ENCODE measurements at places on chromosomes 16 and 17.
A peak's percentile ranks its signal among the peaks of the same experiment; 100 is the strongest.

DNA sequence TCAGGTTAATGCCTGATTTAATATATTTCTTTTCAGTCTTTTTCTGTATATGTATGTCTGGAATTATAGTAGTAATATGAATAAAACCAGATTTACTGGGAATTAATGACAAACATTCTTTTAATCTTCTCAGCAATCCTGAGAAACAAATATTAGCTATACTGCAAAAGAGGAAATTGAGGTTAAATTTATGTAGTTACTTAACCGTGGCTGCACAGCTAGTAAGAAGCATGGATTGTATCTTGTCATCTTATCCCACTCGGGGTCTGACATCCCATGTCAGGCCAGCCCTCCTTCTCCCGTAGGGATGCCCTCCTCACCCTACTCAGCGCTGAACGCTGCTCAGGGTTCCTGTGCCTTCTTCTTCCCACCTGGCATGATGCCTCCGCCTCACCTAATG, 143.0 kb downstream of the FTO start:
- no peak for DNase-seq

- DNase-seq: peak; percentile 43
Measured at GRCh38 chr16:88703486-88704309, 2.5 kb downstream of the RNF166 start.

DNA sequence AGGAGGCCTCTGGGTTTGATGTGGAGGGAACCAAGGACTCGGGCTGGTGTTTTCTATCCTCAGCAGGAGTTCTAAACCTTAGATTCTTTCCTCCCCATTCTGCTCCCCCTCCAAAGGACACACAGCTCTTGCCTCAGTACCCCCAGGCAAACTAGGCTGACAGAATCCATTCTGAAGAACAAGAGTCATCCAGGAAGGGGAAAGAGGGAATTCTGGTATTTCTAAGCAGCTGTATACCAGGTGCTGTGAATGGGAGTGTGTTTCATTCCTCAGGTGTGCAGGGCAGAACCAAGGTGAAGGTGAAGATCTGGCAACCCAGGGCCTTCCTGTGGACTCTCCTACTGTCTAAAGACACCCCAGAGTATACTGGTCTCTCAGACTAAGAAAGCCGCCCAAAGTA, 4.1 kb downstream of the INPP5K start:
- no peak for DNase-seq

DNA sequence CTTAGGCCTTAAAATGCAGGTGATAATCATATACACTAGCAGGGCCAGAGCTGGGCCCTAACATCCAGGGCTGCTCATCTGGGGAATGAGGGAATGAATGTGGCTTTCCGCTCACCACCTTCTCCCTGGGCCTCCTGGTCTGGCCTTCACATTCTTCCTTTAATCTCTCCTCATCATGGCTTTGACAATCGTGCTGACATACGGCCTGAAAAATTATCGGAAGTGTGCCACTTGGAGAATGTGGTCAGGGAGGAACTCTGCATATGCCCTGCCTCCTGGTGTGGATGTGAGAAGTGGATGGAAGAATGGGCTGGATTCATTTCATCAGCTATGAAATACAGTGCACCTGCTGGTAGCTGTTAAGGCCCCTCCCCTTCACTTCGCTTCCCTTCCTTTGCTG, 2.4 kb downstream of the WSCD1 start:
- DNase-seq: no peak

DNA sequence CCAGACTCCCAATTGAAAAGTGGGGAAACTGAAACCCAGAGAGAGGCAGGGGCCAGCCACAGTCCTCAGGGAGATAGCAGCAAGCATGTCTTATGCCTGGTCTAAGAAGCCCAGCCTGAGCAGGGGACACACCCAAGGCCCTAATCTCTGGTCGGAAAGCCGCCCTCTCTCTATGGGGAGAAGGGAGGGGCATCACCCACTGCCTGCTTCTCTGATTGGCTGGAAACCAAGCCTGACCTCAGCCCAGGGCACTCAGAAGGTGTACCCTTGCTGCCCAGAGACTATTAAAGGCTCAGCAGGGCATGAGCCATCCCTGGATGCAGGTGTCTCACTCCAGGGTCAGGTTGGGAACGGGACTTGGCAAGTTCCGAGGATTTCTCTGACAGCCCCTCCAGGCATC, 5.7 kb upstream of the KRT13 start:
- no peak for DNase-seq

DNA sequence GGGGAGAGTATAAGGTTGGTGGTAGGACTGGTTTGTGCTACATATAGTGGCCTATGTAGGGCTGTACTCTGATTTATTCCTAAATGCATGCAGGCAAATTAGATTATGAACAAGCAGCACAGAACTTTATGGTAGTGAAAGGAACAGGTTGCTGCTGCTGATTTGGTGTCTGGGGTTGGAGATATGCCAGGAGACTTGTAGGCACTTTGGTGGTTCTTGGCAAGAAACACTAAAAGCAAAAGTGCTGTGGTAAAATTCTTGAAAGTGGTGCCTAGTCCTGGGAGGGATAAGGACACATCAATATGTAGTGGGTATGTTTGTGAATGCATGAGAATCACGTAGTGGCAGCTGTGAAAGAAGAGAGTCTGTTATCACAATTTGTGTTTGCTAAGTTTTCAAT, 2126.0 kb downstream of the TP53TG3F start:
- no peak for DNase-seq

DNA sequence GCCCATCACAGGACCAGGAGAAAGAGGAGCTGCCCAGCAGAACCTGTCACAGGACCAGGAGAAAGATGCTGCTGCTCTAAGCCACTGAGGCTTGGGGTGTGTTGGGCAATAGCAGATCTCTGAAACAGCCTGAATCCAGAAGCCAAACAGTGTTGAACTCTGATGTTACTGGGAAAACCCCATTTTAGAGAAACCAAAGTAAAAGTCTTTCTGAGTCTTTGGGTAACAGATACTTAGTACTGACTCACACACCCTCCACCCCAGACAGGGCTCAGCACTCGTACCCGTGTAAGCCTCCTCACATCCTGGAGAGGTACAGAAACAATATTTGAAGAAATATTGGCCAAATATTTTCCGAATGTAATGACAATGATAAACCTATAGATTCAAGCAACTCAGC, 82.8 kb upstream of the GNG13 start:
- DNase-seq: no peak

DNA sequence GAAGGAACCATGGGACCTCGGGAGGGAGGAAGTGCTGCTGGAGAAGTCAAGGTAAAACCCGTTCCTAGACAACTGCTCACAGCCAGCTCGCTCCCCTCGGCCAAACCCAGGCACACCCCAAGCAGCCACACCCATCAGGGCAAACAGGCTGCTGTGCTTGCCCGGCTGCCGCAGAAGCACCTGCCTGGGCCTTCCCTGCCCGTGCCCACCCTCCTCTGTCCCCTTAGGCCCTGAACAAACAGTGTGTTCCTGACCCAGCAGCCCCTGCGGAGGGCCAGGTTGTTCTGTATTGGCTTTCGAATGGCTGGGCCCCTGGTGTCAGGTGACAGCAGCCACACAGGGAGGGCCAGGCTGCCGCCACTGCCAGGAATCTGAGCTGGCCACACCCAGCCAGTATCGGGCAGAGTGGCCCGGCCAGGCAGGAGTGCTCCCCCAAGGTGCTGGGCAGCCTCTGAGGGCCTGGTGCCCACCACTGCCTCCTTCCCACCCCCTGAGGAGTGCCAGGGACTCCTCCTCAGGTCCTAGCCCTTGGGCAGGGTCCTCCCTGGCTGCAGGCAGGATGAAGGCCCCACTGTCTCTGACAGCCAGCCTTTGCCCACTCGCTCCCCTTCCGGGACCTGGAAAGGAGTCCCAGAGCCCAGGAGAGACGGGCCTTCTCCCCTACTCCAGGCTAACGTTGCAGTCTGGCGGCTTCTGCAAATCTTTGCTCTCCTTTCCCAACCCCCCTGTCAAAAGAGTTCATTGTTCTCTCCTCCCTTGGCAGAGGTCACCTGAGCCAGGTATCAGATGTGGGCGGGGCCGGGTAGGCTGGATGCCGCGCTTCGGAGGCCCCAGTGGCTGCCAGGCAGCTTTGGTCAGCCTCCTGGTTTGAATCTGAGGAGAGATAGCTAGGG, 24.0 kb downstream of the LLGL2 start:
- DNase-seq: no peak

DNA sequence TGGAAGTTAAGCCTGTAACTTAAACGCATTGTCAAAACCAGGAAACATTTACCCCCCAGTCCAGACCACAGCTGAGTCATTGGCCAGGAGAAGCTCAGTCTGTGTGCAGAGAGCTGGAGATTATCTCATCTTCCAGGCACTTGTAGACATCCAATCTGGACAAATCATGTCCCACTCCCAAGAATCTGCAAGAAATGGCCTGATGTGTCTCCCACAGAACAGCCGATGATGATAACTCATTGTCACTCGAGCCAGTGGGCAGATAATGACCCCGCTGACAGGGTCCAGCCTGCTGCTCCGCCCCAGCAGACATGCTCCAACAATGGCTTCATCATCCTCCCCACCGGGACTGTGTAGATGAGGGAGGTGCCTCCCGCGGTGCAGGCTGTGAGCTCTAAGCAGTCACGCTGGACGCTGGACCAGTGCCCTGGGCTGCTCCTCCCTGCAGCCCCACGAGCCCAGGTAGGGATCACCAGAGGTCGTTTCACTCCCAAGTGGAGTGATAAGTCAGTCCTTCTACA, 322.5 kb downstream of the C16orf95 start:
- no peak for DNase-seq

GRCh38 chr17:27613433-27613832, 17.6 kb upstream of the LGALS9 start:
- no peak for DNase-seq

DNA sequence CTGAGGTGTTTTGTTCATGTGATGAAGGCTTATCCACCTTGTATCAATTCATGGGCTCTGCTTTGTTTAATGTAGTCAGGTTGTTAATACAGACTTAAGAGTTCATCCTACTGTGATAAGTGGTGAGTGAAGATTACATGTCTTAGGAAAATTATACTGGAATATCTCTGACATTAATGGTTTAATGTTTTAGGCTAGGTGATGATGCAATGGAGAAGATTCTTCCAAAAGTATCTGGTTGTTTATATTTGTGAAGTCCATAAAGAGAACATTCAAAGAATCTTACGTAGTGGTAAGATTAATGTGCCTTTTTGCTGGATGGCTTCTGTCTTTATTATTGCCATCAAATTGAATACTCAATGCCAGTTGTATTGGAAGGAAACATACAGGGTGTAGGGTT, 236.4 kb downstream of the BCAS3 start:
- DNase-seq: no peak

- DNase-seq: no peak
Measured at GRCh38 chr17:3818786-3819185, 17.8 kb upstream of the ITGAE start.

DNA sequence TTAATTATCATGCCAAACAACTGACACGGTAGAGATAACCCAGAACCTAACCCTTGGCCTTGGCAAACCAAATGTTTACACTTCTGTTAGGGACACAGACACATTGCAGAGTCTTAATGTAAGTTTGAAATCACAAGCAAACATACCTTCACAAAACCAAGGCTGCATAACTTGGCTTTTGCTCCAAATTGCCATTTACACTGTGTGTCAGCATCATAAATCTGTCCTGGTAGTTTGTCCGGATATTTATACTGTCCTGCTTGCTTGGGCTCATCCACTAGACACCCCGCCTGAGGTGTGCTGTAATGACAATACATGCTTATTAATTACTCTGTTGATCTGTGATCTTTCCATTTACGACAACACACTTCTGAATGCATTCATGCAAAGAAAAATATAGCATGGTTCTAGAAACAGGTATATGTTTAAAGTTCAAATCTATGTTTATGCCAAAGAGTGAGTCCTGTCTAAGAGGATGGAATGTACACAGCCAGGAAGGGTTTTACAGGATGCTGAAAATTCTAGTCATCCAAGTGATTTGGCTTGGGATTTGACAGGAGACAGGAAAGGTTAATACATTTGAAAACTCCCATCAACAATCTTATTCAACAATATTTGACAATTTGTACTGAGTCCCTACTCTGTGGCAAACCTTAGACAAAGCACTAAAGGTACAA, 81.1 kb downstream of the ADAMTS18 start:
- no peak for DNase-seq

DNA sequence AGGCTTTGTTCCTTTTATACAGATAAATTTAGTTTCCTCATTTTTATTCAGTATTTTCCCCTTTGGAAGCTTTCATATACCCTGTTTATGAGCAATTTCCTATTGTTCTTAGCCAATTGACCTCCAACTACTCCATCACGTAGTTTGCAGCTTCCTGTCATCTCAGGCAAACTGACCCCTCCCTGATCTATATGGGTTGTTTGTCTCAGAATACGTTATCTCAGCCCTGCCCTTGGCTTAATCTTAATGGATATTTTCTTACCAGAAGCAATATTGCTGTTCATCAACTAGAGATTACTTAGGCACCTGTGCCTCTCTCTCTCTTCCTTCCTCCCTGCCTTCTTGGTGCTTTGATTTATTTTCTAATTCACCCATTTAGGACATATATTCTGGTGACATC, 81.2 kb downstream of the ZNF18 start:
- no peak for DNase-seq

DNA sequence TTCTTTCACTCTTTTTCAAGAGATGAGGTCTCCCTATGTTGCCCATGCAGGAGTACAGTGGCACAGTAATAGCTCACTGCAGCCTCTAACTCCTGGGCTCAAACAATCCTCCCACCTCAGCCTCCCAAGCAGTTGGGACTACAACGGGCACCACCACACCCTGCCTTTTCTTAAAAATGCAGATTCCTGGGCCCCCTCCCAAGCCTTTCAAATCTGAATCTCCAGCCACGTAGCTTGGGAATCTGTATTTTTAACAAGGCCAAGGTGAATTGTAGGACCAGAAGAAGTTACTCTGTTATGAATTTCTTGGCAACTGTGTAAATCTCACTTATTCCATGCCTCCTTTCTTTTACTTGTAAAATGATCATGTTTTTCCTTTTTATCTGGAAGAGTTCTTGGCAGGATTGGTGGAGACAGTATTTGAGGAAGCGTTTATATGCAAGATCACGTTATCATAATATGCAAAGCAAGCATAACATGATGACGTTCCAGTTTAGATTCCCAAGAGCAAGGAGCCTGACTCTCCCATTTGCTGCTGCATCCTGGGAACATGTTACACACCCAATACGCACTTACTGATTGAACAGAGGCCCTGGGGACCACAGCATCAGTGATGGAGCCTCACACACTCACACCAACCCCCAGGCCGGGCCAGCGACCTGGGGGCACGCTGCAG, 44.5 kb downstream of the LITAF start:
- DNase-seq: no peak

- no peak for DNase-seq
Measured at GRCh38 chr16:83990492-83990891, 22.4 kb downstream of the NECAB2 start.

DNA sequence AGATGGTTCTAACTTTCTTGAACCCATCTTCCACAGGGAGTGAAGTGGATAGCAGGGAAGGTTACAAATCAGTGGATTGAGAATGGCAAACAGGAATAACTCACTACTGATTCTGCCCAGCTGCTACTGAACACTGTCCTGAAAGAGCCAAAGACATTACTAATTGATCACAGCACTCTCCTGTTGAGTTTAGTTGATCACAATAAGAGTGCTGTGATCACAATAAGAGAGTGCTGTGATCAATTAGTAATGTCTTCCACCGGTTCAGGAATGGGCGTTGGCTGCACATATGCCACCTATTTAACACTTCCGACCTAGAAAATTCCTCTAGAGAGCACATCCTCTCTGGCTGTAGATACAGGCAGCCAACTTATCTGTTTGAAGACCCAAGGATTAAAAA, 11.4 kb downstream of the CFAP97D1 start:
- DNase-seq: no peak

- no peak for DNase-seq
Measured at GRCh38 chr17:46043606-46044005, 44.6 kb downstream of the STH start.

GRCh38 chr17:10698096-10698818, 863 bp downstream of the ADPRM start:
- DNase-seq: no peak

- no peak for DNase-seq
Measured at GRCh38 chr17:43695970-43696865, 34.5 kb upstream of the MEOX1 start.

Measured in stimulated activated CD4-positive, alpha-beta T cell treated with anti-CD3 and anti-CD28 coated beads, Interleukin-15, amount 100 ng/mL, for 1 hour (primary cell).